Effector CD4-positive, alpha-beta T cell (primary cell): ENCODE measurements at places on chromosomes 5 and 9.

DNA sequence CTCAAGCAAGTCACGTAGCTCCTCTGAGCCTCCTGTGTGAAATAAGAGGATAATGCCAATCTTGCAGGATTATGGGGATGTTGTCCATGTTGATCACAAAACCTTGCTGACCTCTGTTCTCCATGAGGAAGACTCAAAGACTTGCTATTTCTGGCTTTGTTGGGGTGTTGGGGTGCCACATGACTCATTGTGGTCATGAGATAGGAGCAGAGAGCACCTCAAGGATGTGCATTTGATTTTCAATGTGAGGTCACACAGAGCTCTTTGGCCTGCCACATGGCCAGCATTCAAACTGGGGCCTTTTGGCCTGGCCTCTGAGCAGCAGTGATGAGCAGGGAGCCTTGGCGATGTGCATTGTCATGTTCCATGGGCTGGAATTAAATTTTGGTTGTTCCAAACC lies 380.3 kb downstream of the GADD45G start:
- DNase-seq: no peak

DNA sequence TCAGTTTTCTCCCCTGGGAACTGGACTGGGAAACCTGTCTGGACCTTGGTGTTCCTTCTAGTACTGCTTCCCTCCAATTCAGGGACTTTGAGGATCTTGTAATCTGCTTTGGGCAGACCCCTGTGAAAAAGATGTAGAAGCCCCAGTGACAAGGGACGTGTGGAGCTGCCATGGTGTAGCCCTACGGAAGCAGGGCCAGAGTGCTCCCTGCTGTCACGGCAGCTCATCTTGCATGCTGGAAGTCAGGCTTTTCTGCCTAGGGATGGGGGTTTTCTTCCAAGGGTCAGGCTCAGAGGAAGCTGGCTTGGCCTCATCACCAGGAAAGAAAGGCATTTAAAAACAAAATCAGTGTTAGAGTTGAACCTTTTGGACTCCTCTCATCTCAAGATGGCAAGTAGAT lies 86.4 kb downstream of the AMBP start:
- no peak for DNase-seq

DNA sequence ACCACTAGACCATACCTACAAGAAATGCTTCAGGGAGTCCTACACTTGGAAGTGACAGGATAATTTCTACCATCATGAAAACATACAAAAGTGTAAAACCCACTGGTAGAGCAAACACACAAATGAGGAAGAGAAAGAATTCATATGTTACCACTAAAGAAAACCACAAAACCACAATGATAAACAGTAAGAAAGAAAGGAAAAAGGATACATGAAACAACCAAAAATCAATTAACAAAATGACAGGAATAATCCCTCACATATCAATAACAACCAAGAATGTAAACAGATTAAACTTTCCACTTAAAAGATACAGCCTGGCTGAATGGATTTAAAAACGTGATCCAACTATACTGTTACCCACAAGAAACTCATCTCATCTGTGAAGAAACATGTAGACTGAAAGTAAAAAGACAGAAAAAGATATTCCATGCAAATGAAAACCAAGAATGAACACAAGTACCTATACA lies 83.4 kb downstream of the LPAR1 start:
- no peak for DNase-seq

GRCh38 chr5:1473746-1474145 lies 28.5 kb upstream of the SLC6A3 start:
- DNase-seq: no peak

GRCh38 chr5:6452622-6453504 lies 4.2 kb downstream of the UBE2QL1 start:
- no peak for DNase-seq

GRCh38 chr9:129773262-129774048 lies 20.6 kb upstream of the PTGES start:
- DNase-seq: no peak

- no peak for DNase-seq
These were observed 9.2 kb downstream of the C9orf85 start for GRCh38 chr9:71920456-71921189.
